ENCODE measurements at places on chromosomes 2 and 18. TPM values are rescaled to one million over a fixed set of nuclear protein-coding genes. Genes with fewer than 3 reads are reported as not detected.

BOK gene
- 6.3 TPM for total RNA-seq

CCBE1 gene
- total RNA-seq = not detected

GALNT1 gene
- 65.3 TPM for total RNA-seq

DNA sequence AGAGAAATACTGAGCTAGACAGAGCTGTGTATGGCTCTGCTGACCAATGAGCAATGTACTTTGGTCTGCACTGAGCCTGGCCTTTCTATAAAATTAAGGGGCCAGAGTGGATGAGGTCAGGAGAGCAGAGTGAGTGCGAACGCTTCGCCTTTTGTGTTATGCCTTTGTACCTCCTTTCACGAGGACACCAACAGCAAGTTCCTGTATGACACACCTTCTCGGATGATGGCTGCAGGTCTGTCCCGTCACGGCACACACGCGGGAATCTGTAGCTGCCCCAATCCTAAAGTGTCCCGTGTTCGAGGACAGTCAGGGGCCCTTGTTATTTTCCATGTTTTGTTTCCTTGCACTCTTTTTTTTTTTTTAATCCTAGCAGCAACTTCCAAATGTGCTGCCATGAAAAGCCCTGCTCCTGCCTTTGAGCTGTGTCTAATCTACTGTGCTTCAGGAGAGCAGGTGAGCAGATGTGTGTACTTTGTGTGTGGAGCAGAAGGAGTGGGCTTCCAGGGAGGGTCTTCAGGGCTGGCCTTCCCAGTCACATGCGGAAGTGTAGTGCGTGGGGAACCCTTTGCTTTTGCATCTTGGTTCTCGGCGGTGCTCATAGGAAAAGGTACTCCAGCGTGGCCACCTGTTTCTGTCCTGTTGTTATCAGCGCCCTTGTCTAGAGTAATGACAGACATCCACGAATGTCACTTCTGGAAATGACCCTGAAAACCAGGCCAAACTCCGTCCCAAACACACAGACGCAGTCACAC, 213.2 kb downstream of the NDUFA10 start:
- no peaks in the 10 kb centered on the region for H3K36me3 ChIP-seq
- H3K27me3 ChIP-seq = no peaks in the 10 kb centered on the region
- peak; percentile 61 for DNase-seq
- H3K4me1 ChIP-seq = no peaks in the 10 kb centered on the region
- peak overlapping the region; percentile 73 for H3K27ac ChIP-seq
- H3K4me3 ChIP-seq = no peak overlapping the region

DNA sequence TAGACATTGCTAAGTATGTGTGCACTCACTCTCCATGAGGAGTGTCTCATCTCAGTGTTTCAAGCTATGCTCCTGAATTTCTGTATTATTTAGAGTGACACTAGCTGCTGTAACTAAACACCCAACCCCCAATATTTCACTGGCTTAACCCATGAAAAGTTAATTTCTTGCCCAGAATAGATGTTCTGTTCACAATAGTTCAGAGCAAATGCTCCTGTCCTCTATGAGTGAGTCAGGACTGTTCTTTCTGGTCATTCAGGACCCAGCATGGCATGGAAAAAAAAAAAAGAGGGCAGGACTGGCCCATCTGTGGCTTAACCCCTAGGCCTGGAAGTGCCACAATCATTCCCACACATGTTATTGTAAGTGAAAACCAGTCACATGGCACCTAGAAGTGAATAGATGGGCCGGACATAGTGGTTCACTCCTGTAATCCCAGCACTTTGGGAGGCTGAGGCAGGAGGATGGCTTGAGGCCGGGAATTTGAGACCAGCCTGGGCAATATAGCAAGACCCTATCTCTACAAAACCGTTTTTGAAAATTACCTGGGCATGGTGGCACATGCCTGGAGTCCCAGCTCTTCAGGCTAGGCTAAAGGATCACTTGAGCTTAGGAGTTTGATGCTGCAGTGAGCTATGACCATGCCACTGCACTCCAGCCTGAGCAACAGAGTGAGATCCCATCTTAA, 663.6 kb downstream of the IRS1 start:
- no peaks in the 10 kb centered on the region for H3K27me3 ChIP-seq
- H3K4me1 ChIP-seq = no peaks in the 10 kb centered on the region
- DNase-seq = no peak
- no peak overlapping the region for H3K4me3 ChIP-seq
- no peaks in the 10 kb centered on the region for H3K36me3 ChIP-seq

DNA sequence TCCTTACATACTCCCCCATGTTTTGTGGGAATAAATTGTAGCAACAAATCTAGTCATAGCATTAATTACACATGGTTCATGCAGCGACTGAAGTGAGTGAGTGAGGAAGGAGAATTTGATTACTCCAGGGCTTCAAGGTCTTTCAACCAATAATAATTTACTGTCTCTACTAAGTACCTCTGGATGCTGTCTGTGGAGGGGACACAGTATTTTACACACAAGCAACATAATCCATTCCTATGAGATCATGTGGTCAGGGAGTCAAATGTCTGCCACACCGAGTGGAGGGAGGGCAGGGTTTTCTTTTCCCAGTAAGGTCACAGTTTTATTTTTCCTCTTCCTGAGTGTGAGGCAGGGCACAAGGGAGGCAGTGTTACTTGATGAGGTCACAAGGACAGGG, 334.7 kb upstream of the CELF4 start:
- H3K4me1 ChIP-seq = no peaks in the 10 kb centered on the region
- H3K36me3 ChIP-seq = no peaks in the 10 kb centered on the region
- no peaks in the 10 kb centered on the region for H3K27me3 ChIP-seq
- H3K27ac ChIP-seq = no peak overlapping the region
- no peak for DNase-seq

DNA sequence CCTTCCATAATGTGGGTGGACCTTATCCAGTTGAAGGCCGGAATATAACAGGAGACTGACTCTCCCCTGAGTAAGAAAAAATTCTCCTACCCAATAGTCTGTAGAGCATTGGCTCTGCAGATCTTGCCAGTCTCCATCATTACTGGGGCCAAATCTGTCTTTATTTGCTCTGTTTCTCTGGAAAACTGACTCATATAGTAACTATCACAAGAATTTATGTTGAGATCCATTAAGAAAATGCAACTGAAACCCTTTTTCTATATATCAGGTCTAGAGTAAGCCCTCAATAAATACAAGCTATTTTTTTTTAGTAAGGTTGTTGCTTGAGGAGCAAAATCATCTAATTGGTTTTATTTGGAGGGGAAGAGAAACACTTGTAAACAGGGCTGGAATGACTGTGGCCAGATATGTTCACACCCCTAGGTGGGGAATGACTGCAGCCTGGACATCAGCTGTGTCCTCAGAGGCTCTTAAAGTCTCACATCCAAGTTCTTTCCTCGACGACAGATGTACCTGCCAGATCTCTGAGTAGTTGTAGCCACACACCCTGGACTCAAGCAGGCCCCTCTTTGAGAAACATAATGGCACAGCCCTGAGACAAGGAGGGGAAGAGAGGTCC, 339.7 kb downstream of the TNS1 start:
- DNase-seq = no peak
- H3K4me3 ChIP-seq = no peak overlapping the region
- H3K27me3 ChIP-seq = no peaks in the 10 kb centered on the region
- peak overlapping the region; percentile 60 for H3K27ac ChIP-seq

GRCh38 chr2:25331686-25332365, 9.9 kb downstream of the DNMT3A start:
- no peak overlapping the region for H3K4me3 ChIP-seq
- H3K27ac ChIP-seq = no peak overlapping the region
- H3K4me1 ChIP-seq = no peaks in the 10 kb centered on the region
- H3K27me3 ChIP-seq = no peaks in the 10 kb centered on the region
- peak; percentile 74 for DNase-seq
- no peaks in the 10 kb centered on the region for H3K36me3 ChIP-seq

DNA sequence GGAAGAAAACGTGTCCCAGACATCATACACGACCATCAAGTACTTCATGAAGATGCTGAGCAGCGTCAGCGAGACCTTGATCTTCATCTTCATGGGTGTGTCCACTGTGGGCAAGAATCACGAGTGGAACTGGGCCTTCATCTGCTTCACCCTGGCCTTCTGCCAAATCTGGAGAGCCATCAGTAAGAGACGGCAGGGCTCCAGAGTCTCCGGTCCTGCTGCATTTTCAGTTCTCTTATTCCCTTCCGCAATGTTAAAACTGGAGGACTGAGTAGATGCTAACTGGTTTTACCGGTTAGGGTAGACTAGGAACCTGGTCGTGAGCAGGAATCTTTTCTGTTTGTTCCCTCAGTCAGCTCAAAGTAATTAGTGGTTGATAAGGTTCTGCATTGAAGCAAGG, 32.3 kb downstream of the SLC9A4 start:
- no peaks in the 10 kb centered on the region for H3K27me3 ChIP-seq
- H3K36me3 ChIP-seq = no peaks in the 10 kb centered on the region
- H3K27ac ChIP-seq = no peak overlapping the region
- no peak overlapping the region for H3K4me3 ChIP-seq

DNA sequence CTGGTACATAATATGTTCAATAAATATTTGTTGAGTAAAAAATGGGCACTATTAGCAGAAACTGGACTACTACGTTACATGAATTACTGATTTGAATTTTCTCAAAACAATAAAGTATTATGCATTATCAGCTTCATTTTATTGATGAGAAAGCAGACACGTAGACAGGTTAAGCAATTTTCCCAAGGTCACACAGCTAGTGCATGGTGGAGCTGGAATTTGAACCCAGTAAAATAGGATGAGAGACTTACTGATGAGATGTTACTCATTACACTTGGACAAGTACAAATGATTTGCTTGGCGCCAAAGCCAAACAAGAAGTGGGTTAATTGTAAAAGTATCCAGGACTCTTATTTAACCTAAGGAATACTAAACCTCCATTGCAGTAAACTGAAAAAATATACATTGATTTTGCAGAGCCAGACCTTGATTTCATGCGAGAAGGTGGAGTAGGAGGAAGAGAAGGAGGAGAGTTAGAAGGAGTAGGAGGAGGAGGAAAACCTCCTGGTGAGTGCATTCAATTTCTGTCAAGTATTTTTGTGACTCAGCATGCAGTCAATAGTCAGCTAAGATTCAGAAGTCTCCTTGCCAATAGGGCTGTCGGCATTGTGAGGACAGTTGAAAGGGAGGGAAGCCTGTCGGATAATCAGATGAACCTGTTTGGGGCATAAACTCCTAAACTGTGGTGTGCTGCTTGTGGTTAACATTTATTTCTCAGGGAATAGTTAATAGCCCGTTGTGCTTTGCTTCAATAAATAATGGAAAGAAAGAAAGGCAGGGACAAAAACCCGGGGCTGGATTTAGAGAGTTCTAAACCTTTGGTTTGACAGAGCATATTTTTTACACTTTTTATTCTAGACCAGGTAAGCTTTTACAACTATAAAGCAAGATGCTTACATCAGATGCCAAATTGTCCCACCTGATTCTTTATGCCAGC, 77.0 kb upstream of the TACR1 start:
- H3K4me3 ChIP-seq = no peak overlapping the region
- H3K27ac ChIP-seq = no peak overlapping the region
- H3K36me3 ChIP-seq = no peaks in the 10 kb centered on the region
- no peaks in the 10 kb centered on the region for H3K27me3 ChIP-seq
- H3K4me1 ChIP-seq = no peaks in the 10 kb centered on the region

GRCh38 chr18:59502274-59503175, 143.5 kb upstream of the LMAN1 start:
- no peaks in the 10 kb centered on the region for H3K36me3 ChIP-seq
- H3K27ac ChIP-seq = no peak overlapping the region
- H3K4me3 ChIP-seq = no peak overlapping the region
- H3K27me3 ChIP-seq = no peaks in the 10 kb centered on the region
- DNase-seq = no peak

- H3K36me3 ChIP-seq = no peaks in the 10 kb centered on the region
- H3K4me3 ChIP-seq = no peak overlapping the region
- H3K4me1 ChIP-seq = no peaks in the 10 kb centered on the region
- H3K27me3 ChIP-seq = no peaks in the 10 kb centered on the region
Observed at GRCh38 chr18:67926929-67927864, 410.7 kb upstream of the DSEL start.

- no peaks in the 10 kb centered on the region for H3K4me1 ChIP-seq
- no peak for DNase-seq
- H3K27ac ChIP-seq = no peak overlapping the region
- no peak overlapping the region for H3K4me3 ChIP-seq
Observed at GRCh38 chr2:236546561-236547002, 23.0 kb upstream of the ACKR3 start.

DNA sequence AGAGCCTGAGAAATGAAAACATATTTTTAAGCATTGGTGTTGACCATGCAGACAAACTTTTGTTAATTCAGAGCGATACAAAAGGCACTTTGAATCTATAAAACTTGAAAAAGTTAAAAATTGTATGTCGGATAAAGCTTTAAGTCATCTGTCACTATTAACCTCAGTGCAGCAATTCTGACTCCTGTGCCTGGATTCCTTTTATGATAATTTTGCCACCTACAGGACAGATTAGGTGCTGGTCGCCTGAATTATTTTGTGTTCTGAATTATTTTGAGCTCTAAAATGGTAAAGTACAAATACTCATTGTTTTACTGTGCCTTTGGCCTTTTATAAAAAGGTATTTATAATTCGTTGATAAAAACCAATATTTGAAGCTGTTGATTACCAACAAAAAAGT, 19.4 kb upstream of the RNF138 start:
- no peaks in the 10 kb centered on the region for H3K36me3 ChIP-seq
- no peaks in the 10 kb centered on the region for H3K27me3 ChIP-seq
- no peaks in the 10 kb centered on the region for H3K4me1 ChIP-seq

DNA sequence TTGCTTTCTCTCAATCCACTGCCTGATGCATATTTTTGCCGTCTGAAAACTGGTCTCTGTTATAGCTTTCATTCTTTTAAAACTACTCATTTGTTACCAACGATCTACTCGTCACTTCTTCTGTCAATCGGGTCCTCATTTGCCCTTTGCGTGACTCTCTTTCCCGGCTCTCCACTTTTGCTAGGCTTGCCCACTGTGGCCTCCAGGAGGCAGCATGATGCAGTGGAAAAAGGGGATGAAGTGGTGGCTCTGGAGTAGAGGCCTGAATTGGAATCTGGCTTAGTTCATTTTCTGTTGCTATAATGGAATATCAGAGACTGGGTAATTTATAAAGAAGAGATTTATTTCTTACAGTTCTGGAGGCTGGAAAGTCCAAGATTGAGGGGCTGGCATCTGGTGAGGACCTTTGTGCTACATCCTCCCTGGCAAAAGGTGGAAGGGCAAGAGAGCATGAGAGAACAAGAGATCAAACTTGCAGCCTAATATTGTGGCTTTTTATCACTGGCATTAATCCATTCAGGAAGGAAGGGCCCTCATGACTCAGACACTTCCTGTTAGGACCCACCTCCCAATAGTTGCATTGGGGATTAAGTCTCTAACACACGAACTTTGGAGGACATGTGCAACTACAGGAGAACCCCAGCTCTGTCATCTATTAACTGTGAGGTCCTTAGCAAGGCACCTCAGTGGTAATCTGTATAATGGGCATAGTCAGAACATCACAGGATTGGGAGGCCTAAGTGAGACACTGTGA, 15.4 kb downstream of the GDF7 start:
- no peaks in the 10 kb centered on the region for H3K36me3 ChIP-seq
- H3K4me1 ChIP-seq = no peaks in the 10 kb centered on the region
- H3K4me3 ChIP-seq = no peak overlapping the region
- H3K27me3 ChIP-seq = no peaks in the 10 kb centered on the region
- DNase-seq = no peak

- H3K27me3 ChIP-seq = no peaks in the 10 kb centered on the region
- no peaks in the 10 kb centered on the region for H3K4me1 ChIP-seq
- no peak overlapping the region for H3K4me3 ChIP-seq
- no peaks in the 10 kb centered on the region for H3K36me3 ChIP-seq
- DNase-seq = no peak
Observed at GRCh38 chr2:206863716-206864115, 75.6 kb upstream of the CPO start.
